ENCODE measurements at places on chromosomes 1 and 21.
A peak's percentile ranks its signal among the peaks of the same experiment; 100 is the strongest.

DNA sequence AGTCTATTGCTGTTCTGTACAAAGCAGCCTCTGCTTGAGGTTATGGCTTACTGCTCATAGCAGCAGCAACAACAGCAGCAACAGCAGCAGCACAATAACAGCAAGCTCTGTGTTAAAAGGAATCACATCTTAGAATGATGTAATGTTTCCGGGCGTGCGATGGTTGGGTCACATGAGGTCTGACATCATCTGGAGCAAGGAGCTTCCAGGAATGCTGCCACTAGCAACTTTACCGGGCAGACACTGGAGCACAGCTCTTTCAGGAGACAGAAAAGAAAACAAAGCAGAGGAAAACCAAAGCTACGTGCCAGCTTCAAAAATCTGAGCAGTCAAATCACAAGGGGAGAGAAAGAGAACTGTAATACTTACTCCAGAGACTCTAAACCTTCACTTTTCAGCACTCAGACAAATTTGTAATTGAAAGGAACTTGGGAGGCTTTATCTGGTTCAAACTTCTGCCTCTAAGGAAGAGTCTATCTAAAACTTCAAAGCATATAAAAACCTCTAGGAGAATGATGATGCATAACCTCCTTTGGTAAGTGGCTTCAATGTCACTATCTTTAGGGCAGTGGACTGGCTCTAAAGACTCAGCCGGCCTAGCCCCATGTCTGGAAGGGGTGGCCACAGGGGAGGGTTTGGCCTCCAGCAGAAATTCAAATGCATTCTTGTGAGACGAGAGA is 28.3 kb upstream of the RAB3GAP2 start:
- no peak for DNase-seq

- DNase-seq = no peak
Measured at GRCh38 chr1:23896491-23896890, 16.7 kb downstream of the CNR2 start.

DNA sequence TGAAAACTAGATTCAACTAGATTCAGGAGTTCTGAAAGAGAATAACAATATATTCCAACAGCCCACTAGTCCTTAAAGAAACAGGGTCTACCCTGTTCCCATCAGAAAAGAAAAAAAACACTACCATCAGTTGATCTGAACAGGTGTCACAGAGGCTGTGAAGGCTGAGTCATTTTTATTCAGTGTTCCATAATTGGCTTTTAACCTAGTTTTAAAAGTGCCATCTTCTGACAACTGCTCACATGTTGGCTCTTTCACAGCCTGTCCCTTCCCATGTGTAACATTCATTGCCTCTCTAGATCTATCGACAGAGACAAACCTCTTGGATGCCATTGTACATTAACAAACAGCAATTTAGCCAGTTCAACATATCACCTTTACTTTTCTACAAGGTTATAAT is 243.7 kb downstream of the TBX15 start:
- no peak for DNase-seq

- DNase-seq = no peak
Measured at GRCh38 chr1:81125672-81126071, 675.1 kb upstream of the ADGRL2 start.

- DNase-seq = peak; percentile 2
Measured at GRCh38 chr1:167152192-167152876, 58.5 kb downstream of the STYXL2 start.

DNA sequence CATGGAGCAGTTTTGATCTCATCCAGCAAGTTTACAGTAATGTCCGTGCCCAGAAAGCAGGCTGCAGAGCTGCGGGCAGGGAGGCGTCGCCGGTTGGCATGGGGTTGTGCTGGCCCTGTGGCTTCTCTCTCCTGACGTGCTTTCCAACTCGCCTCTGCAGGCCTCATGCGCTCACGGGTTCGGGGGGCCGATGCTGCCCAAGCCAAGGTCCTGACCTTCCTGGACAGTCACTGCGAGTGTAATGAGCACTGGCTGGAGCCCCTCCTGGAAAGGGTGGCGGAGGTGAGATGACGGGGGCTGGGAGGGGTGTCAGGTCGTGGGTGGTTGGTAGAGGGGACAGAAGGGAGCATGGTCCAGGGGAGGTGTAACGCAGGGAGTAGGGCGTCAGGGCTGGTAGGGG is 176.1 kb downstream of the GALNT2 start:
- DNase-seq = no peak

DNA sequence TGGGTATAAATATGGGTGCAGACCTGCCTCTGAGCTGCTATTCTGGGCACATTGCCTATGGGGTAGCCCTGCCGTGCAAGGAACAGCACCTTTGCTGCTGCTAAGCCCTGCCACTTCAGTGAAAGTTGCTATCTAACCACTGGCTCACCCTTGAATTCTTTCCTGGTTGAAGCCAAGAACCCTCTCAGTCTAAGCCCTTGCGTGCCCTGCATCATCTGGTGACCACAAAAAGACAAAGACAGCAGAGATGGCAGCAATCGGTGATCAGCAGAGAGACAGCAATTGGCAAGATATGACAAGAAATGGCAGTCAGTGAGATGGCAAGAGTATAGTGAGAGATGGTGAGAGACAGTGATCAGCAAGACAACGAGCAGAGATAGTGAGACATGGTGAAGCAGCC is 418.3 kb downstream of the MATN1 start:
- no peak for DNase-seq

DNA sequence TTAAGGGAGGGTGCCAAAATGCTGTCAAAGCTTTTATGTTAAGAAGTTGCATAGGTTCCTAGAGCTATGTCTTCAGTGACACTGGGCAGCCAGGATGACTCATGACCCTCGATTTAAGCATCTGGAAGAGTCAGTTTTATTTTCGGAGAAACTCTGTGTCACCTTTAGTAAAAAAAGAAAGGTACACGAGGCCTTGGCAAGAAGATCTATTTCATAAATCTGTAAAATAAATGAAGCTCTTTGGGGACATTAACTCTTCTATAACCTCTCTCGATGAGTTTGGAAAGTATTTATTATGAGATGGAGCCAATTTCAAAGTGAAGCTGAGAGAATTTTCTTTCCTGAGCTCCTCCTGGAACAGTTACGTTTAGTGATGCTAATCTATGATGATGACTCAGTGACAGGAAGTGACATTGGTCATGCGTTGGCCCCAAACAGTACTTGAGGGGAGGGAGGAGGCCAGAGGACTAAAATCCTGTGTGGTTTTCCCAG is 156.5 kb downstream of the HLX start:
- no peak for DNase-seq

DNA sequence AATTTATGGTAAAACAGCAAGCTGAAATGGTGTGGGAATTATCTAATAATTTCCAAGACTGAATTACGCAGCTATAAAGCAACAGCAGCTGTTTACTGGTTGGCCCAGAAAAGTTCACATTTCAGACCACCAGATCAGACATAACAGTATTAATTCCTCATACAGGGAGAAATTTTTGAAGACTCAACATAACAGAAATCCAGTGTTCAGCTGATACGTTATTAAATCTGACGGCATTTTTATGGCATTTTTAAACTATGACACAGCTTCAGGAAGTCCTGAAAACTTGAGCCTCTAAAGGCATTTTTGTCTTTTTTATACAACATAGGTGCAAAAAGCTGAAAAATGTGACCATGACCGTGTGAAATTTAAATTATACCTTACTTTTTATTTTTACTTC is 91.2 kb downstream of the APP start:
- no peak for DNase-seq

DNA sequence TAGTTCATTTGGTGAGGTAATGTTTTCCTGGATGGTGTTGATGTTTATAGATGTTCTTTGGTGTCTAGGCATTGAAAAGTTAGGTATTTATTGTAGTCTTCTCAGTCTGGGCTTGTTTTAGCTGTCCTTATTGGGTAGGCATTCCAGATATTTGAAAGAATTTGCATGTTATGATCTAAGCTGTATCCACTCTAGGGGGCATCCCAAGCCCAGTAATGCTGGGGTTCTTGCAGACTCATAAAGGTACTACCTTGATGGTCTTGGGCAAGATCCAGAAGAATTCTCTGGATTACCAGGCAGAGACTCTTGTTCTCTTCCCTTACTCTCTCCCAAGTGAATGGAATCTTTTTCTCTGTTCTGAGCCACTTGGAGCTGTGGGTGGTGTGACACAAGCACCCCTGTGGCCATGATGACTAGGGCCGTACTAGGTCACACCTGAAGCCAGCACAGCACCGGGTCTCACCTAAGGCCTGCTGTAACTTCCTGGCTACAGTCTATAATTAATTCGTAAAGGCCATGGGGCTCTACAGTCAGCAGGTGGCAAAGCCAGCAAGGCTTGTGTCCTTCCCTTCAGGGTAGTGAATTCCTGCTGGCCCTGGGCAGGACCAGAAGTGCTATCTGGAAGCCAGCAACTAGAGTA is 74.8 kb upstream of the PDE4B start:
- DNase-seq = no peak

DNA sequence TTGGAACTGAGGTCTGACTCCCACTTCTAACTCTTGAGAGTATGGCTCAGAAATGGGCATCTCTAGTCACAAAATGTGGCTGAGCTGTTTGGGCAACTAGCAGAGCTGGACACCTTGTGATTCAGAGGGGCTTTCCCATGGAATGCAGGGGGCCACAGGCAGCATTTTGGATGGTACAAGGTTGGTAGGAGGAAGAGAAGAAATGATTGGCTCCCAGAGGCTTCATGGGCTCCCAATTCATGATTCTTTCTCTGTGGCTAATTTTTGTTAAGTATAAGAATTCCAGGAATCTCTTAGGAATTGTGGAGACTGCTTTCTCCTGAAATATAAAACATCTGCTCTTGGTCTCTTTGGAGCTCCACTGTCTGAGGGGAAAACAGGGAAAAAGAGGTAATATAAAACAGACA is 49.7 kb downstream of the PBX1 start:
- DNase-seq = no peak

DNA sequence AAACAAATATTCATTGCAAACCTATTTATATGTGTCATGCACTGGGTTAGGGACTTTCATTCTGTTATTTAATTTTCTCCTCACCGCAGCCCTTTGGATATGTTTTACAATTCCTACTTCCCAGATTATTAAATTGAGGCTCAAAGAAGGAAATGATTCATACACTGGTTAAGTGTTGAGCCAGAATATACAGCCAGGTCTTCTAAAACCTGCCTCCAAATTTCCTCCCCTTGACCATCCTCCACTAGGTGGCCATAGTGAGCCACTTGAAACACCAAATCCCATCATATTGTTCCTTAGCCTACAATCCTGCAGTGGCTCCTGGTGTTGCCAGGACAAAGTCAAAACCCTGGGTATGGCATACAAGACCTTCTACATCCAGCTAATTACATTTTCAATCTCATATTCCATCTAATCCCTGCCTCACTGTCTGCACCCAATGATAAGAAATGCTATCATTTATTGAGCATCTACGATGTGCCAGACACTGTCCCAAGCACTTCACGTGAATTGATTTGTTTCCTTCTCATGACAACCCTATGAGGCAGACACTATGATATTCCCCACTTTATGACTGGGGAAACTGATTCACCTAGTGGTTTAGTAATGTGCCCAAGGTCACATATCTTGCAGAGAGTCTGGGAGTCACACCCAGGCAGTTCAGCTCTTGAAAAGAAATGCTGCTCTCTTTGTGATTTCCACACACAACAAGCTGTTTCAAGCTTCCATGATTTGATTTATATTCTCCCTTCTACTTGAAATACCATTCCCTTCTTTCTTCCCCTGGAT is 23.6 kb upstream of the KIRREL1 start:
- no peak for DNase-seq

DNA sequence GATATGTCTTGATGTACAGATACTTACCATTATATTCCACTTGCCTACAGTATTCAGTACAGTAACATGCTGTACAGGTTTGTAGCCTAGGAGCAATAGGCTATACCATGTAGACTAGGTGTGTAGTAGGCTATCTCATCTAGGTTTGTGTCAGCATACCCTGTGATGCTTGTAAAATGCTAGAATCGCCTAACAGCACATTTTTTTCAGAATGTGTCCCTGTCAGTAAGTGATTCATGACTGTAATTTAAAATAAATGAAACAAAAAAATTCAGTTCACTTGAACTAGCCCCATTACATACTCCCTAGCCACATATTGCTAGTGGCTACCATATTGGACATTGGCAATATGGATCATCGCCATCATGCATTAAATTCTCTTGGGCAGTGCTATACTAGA is 51.3 kb downstream of the CLIC4 start:
- DNase-seq = no peak

GRCh38 chr21:22728091-22728490 is 1729.9 kb downstream of the NCAM2 start:
- DNase-seq = no peak

- no peak for DNase-seq
Measured at GRCh38 chr1:96074876-96075577, 646.6 kb upstream of the PTBP2 start.
